ENCODE measurements at places on chromosomes 5 and 9.
A peak's percentile ranks its signal among the peaks of the same experiment; 100 is the strongest.

GRCh38 chr5:96823900-96824380 lies 16.2 kb upstream of the ERAP1 start:
- no peak for DNase-seq

DNA sequence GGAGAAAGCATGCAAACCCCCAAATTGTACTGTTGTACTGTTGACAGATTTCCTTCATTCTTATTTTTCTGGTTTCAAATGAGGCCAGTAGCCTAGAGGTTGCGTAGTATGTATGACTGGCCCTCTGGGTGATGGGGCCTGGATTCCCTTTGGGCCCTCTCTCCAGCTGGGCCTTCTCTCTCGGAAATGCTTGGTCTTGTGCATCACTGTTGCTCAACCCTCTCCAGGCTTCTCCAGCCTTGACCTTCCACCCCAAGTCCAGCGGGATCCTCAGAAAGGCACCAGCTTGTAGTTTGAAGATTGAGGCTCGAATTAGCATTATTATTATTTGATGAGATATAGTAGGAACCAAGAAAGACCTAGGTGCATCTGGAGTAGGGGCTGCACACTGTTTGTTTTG lies 87.0 kb downstream of the ANGPTL2 start:
- no peak for DNase-seq

GRCh38 chr5:165309446-165309845 lies 1804.0 kb downstream of the MAT2B start:
- no peak for DNase-seq

DNA sequence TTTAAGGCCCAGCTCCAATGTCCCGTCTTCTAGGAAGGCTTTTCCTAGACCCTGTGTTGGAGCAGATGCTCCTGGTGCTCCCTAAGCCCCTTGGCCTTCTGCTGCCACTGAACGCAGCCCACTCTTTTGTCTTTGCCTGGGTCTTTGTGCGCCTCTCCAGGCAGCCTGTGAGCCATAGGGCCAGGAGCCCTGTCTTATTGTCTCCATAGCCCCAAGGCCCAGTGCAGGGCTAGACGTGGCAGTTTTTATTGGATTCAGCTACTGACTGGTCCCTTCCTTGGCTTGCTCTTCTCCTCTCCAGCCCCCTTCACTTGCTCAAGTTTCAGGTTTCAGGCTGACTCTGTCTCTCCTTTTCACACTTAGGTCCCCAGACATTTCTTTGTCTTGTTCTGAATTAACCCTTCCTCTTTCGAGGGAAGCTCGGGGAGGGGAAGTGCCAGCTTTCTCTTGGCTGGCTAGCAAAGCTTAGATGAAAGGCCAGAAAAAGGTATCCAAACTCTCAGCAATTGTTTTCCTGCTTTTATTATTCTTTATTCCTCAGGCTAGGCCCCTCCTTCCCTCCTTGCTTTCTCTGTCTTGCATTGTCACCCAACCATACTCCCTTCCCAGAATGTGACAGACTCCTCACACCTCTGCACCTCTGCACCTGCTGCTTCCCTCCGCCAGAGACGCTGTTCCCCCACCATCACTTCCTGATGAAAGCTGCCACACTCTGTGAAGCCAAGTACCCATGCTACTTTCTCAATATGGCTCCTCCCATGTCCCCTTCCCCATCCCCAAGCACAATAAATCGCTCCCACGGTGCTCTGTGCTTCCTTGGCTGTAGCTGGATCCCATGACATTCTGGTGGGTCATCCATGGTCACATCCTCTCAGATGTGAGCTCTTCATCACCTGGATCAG lies 101.6 kb upstream of the CPEB4 start:
- DNase-seq: peak; percentile 39

GRCh38 chr5:150154618-150155128 lies 972 bp downstream of the PDGFRB start:
- no peak for DNase-seq

GRCh38 chr9:129230302-129230701 lies 52.2 kb upstream of the IER5L start:
- no peak for DNase-seq

GRCh38 chr9:127422787-127423186 lies 1.4 kb upstream of the ZNF79 start:
- no peak for DNase-seq

DNA sequence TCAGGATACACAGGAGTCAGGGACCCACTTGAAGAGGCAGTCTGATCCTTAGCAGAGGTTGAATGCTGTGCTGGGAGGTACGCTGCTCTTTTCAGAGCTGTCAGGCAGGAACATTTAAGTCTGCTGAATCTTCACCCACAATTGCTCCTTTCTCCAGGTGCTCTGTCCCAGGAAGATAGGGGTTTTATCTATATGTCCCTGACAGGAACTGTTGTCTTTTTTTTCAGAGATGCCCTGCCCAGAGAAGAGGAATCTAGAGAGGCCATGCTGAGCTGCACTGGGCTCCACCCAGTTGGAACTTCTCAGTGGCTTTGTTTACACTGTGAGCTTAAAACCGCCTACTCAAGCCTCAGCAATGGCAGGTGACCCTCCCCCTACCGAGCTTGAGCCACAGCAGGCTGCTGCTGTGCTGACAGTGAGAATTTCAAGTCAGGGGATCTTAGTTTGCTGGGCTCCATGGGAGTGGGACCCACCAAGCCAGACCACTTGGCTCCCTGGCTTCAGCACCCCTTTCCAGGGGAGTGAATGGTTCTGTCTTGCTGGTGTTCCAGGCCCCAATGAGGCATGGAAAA lies 169.0 kb downstream of the FBXL17 start:
- DNase-seq: no peak

DNA sequence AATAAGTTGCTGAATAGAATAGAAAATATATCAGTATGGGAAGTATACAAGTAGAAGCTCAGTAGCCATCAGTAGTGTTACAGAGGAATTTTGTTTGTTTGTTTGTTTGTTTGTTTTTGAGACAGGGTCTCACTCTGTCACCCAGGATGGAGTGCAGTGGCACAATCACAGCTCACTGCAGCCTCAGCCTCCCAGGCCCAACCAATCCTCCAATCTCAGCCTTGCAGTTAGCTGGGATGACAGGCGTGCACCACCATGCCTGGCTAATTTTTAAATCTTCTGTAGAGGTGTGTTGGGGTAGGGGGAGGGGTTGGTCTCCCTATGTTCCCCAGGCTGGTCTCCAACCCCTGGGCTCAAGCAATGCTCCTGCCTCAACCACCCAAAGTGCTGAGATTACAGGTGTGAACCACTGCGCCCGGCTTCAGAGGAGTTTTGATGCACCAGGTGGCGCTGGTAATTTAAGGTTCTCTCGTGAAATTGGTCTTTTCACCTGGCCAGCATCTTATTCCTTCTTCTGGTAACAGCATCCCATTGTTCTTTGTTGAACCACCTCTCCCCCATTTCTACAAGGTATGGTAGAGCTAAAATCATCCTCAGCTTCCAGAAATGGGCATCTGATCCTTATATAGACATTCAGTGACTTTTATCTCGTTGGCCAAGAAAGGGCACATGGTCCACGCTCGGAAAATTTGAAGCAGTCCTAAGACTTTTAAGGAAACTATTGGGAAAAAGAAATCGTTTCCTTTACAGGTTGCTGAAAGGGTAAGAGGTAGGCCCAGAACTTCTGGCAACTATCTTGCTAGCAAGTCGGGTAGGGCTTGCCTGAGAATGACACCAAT lies 157.1 kb downstream of the ARRDC3 start:
- no peak for DNase-seq

DNA sequence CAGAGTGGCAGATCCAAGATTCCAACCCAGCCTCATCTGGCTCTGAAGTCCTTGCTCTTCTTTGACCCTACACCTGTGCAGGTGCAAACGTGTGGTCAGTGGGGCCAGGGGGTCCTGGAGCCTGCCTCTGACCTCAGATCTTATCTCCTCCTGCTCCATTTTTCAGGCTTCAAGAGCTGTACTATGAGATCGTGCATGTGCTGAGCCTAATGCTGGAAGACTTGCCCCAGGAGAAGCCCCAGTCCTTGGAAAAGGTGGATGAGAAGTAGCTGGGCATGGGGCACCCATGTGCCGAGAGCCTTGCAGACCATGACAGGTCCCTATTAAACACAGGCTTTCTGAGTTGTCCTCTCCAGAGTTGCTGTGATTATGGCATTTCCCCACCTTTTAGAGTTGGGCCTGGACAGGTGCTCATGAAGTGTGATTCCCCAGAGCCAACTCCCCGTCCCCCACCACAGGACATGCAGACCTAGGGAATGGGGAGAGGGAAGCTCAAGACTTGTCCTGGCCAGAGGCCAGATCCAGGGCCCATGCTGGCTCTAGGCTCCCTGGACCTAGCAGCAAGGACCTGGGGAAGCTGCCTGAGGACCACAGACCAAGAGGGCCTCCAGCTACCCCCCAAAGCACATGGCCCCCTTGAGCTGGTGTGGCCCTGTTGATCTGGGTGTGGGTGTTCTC lies 22.5 kb downstream of the PITX1 start:
- no peak for DNase-seq

All from suppressor macrophage treated with lipopolysaccharide for 1 hour (primary cell).